Lower leg skin (tissue), 4 donors: ENCODE measurements at places on chromosomes 2 and 18.
A peak's percentile ranks its signal among the peaks of the same experiment; 100 is the strongest.

- DNase-seq = peak; percentile 21
Measured at GRCh38 chr2:229980431-229981184, 58.3 kb downstream of the FBXO36 start.

DNA sequence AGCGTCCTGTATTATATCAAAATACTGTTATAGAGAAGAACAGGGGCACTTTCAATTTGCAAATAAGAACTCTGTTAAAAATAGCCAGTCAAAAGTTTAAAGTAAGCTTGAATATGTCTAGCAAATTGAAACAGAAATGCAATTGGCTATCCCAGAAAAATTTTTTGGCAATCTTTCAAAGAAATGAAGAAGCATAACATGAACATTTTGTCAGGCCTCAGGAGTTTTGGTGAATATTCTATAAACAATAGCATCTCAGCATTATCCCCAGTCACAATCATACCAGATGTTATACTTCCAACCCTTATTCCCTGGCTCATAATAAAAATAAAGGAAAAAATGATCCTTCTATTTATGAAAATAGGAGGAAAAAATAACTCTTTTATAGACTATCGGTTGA lies 252.4 kb downstream of the GRB14 start:
- no peak for DNase-seq

DNA sequence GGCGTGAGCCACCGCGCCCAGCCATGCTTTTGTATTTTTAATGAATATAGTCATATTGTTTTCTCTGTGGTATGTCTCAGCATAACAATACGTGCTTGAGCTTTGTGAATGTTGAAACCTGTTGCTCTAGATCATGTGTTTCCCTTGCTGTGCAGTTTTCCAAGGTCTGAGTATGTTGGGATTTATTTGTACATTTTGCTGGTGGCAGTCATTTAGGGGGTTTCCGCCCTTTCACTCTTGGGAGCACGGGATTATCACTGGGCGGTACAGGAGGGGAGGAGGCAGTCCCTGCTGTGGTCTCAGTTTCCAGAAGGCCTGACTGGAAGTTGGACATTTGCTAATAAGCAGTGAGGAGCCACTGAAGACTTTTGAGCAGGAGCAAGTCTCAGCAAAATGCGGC lies 24.9 kb upstream of the CATIP start:
- no peak for DNase-seq

DNA sequence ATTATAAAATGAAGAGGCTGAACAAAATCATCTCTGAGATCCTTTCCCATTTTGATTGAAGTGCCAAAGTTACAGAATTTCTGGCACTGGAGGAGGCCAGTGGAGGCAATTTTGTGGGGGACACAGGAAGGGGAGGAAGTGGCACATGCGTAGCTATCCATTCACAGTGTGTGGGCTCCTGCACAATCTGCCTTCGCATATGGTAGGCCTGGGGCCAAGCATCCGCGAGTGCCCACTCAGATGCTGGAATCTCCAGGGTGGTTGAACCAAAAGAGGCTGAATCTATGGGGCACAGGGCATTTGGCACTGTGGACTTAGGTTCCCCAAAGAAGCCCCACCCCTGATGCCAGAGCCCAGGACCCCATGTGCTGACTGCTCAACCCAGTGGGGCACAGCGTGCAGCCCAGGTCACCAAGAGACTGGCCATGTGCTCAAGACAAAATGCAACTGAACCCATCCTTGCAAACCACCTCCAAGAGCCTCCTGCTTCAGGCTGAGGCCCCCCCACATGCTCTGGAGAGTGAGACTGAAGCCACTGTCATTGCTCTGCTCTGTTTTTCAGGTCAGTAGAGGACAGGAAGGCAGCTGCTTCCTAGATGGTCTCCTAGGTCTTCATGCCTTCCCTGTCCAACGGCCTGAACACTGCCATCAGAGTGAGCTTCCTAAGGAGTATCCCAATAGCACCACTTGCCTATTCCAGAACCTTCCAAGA lies 28.5 kb downstream of the ST8SIA5 start:
- peak; percentile 68 for DNase-seq

- DNase-seq = peak; percentile 61
Measured at GRCh38 chr2:169141713-169142352, 72.5 kb downstream of the DHRS9 start.

DNA sequence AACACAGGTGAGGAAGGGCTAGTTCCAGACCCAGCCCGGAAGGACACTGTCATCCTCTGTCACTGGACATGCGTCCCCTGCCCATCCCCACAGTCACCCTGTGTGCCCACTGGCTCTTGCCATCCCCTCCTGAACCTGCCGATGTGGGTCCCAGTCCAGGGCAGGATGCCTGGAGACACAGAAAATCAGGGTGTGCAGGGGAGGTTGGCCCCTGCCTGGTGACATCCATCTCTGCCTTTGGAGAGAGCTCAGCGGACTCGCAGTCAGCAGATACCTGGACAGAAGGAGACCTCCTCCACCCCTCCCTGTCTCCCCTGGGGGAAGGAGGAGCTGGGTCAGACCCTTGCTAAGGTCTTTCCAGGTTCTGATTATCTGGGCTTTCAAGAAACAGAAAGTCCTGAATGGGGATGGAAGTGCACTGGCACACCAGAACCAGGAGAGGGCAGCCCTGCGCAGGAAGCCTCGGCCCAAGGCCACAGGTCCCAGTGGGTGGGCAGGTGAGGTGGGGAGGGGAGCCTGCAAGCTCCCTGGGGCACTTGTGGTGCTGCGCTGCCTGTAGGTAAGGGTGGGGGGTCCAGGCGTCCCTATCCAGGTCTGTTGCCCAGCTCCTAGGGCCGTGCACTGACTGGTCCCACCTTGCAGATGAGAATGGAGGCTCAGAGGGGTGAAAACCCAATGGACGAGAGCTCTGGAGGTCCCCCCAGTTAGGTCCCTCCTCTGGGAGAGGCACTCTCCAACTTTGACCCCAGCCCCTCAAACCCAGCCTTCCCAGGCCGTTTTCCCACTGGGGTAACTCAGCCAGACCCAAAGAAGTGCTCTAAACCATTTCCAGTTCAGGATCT lies 9.7 kb upstream of the OTOS start:
- DNase-seq = no peak

DNA sequence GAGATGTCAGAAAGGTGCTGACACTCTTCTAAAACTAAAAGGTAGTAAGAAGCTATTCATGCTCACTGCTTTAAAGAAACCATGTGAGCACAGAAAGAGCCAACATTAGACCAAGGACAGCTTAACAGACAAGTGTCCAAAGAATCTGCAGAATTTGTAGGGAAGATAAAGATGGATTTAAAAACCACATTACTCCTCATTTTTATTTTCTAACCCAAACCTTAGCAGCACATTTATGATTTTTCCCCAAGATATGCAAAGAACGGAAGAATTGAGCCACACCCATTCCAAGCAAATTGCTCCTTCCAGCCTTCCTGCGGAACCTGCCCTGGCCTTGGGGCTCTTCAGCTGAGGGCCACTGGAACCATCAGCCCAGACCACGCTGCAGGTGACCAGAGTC lies 26.9 kb downstream of the MBP start:
- peak; percentile 37 for DNase-seq

- DNase-seq = no peak
Measured at GRCh38 chr2:37367984-37368383, 23.6 kb downstream of the QPCT start.

- DNase-seq = no peak
Measured at GRCh38 chr2:20103530-20103929, 52.1 kb upstream of the LAPTM4A start.

DNA sequence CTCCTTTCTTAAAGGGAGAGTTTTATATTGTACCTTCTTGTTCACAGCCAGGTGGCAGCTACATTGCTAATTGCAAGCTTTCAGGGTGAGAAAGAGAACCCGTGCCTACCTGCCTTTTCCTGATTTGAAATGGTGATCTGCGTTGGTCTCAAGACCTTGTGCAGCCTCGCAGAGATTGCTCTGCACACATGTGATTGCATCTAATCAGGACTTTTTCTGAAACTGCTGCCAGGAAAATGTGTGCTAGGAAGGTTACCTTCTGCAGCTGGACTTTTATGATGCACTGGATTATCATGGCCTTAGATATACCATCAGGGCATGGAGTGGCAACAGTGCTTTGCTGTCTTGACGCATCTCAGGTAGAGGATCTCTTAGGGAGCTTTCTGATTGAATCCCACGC lies 45.1 kb downstream of the AGAP1 start:
- no peak for DNase-seq

- no peak for DNase-seq
Measured at GRCh38 chr2:40072442-40073232, 293.6 kb upstream of the THUMPD2 start.

DNA sequence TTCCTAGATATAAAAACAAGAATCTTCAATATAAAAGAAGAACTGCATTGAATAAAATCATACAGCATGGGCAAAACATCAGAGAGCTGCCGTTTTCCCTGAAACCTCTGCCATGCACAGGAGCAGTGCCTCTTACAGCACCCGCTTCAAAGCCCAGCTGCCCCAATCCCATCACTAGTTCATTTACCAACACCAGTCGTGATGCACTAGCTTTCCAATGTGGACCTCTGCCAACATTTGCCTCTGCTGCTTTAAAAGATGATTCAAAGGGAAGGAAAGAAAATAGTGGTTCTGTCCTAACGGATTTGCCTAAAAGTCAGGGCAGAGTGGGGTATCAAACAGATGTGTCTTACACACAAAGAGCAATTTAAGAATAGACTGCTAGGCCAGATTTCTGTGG lies 43.4 kb upstream of the AP1S3 start:
- no peak for DNase-seq

DNA sequence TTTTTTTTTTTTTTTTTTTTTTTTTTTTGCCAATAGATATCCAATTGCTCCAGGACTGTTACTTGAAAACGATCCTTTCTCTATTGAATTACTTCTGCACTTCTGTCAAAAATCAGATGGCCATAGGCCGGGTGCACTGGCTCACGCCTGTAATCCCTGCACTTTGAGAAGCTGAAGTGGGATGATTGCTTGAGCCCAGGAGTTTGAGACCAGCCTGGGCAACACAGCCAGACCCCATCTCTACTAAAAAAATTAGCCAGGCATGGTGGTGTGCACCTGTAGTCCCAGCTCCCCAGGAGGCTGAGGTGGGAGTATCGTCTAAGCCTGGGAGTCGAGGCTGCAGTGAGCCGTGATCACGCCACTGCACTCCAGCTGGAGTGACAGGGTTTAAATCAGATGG lies 4.3 kb upstream of the CHCHD5 start:
- DNase-seq = no peak

- DNase-seq = no peak
Measured at GRCh38 chr2:70391259-70391658, 89.4 kb upstream of the FAM136A start.

- DNase-seq = no peak
Measured at GRCh38 chr2:71458413-71459083, 5.2 kb downstream of the DYSF start.

GRCh38 chr2:231632559-231633142 lies 40.0 kb downstream of the TEX44 start:
- no peak for DNase-seq

DNA sequence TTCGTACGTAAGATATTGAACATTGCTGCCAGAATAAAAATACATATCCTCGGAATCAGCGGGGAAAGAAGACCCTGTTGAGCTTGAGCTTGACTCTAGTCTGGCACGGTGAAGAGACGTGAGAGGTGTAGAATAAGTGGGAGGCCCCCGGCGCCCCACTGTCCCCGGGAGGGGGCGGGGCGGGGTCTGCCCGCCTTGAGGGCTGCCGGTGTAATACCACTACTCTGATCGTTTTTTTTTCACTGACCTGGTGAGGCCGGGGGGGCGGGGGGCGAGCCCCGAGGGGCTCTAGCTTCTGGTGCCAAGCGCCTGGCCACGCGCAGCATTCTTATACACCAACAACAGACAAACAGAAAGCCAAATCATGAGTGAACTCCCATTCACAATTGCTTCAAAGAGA lies 324.0 kb upstream of the REG3G start:
- DNase-seq = no peak

- peak; percentile 44 for DNase-seq
Measured at GRCh38 chr2:33372940-33373553, 103.4 kb upstream of the RASGRP3 start.

GRCh38 chr2:182664212-182664611 lies 51.8 kb upstream of the DNAJC10 start:
- no peak for DNase-seq

DNA sequence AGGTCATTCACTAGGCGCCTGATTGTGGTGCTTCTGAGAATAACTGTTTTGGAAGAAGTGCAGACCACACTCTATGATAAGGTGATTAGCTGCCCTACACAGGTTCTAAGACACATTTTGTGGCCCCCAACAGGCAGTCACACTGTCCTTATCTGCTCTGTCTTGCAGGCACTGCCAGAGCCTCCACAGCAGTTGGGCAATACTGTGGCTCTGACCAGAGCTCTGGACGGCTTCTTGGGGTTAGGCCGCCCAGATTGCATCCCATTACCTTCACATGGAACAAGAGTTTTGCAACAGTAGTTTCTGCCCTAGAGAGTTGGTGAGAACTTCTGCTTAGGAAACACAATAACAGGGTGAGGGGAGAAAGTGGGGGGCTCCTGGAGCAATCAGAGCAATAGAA lies 22.7 kb downstream of the RUFY4 start:
- no peak for DNase-seq

DNA sequence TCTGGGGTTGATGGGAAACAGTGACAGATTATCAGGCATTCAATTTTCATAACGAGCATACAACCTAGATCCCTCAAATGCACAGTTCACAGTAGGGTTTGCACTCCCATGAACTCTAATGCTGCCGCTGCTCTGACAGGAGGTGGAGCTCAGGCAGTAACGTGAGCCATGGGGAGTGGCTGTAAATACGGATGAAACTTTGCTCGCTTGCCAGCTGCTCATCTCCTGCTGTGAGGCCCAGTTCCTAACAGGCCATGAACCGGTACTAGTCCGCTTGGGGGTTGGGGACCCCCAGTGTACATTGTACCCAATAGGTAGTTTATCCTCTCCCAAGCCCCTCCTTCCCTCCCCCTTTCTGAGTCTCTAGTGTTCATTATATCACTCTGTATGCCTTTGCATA lies 94.6 kb downstream of the PTH2R start:
- DNase-seq = no peak

- no peak for DNase-seq
Measured at GRCh38 chr2:183024339-183025095, 13.7 kb downstream of the NCKAP1 start.

DNA sequence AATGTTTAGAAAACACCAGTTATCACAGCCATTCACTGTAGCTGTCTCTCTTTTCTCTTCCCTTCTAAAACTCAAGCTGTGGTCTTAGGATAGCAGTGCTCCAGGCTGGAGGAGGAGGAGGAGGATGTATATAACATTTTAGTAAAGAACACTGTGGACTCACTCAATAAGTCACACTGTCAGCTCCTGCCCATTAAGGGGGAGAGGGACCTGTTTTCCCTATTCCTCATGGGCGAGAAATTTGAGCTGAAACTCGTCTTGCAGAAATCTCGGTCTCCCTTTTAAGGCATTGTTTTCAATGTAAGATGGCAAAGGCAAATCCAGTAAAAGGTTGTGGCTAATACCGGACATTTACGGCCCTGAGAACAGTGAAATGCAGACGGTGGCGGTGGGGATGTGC lies 114.8 kb upstream of the ZNF236 start:
- no peak for DNase-seq

- no peak for DNase-seq
Measured at GRCh38 chr2:82879803-82880202, 1579.3 kb downstream of the SUCLG1 start.

GRCh38 chr2:60260639-60261296 lies 292.7 kb downstream of the BCL11A start:
- no peak for DNase-seq

GRCh38 chr2:23354554-23354953 lies 30.4 kb upstream of the KLHL29 start:
- peak; percentile 29 for DNase-seq

GRCh38 chr2:233980955-233981561 lies 63.9 kb downstream of the TRPM8 start:
- DNase-seq = no peak

GRCh38 chr2:128169933-128170709 lies 79.1 kb downstream of the UGGT1 start:
- DNase-seq = no peak

- no peak for DNase-seq
Measured at GRCh38 chr2:110867078-110867477, 134.7 kb downstream of the ACOXL start.
